ENCODE measurements at places on chromosomes 7 and 10.

DNA sequence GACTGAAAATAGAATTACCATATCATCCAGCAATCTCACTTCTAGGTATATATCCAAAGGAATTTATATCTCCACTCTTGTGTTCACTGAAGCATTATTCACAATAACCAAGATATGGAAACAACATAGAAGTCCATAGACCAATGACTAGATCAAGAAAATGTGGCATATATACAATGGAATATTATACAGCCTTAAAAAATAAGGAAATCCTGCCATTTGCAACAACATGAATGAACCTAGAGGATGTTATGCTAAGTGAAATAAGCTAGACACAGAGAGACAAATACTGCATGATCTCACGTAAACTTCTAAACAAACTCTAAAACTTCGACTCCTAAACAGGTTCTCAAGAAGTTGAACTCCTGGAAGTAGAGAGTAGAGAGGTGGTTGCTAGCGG, 254.5 kb downstream of the SKIDA1 start:
- no peak for DNase-seq

GRCh38 chr7:96016056-96016586, 243.8 kb downstream of the DYNC1I1 start:
- DNase-seq, result no peak

- DNase-seq, result no peak
Observed at GRCh38 chr7:111780527-111780926, 218.2 kb upstream of the IMMP2L start.

DNA sequence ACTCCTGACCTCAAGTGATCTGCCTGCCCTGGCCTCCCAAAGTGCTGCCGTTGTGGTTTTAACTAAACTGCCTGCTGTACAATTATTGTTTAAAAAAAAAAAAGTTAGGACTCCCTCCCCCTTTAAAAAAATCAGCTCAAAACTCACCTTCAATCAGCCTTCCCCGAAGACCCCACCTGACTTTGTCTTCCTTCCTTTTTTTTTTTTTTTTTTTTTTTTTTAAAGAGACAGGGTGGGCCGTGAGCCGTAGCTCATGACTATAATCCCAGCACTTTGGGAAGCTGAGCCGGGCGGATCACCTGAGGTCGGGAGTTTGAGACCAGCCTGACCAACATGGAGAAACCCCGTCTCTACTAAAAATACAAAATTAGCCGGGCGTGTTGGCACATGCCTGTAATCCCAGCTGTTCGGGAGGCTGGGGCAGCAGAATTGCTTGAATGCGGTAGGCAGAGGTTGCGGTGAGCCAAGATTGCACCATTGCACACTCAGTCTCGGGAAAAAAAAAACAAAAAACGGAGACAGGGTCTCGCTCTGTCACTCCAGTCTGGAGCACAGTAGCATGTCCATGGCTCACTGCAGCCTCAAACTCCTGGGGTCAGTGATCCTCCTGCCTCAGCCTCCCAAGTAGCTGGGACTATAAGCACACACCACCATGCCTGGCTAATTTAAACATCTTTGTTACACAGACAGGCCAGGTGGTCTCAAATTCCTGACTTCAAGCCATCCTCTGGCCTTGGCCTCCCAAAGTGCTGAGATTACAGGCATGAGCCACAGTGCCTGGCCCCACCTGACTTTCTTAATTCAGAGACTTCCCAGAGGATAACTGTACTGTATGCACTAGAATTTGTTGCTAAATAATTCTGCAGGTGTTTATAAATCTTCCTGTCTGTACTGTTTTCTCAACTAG, 3.2 kb downstream of the FIS1 start:
- DNase-seq, result no peak

Data from cerebellar nuclear complex (tissue), 1 donor.